ENCODE measurements at places on chromosomes 11 and 22. TPM values are rescaled to one million over a fixed set of nuclear protein-coding genes. Genes with fewer than 3 reads are reported as not detected.

The POU2AF1 gene
- total RNA-seq, result not detected

GRCh38 chr11:22851477-22851876 is 8.8 kb downstream of the CCDC179 start:
- no peaks in the 10 kb centered on the region for H3K36me3 ChIP-seq
- H3K4me3 ChIP-seq, result no peak overlapping the region
- H3K27me3 ChIP-seq, result no peaks in the 10 kb centered on the region
- no peak overlapping the region for H3K27ac ChIP-seq
- no peaks in the 10 kb centered on the region for H3K4me1 ChIP-seq

GRCh38 chr11:121930004-121930965 is 185.7 kb downstream of the BLID start:
- H3K36me3 ChIP-seq, result no peaks in the 10 kb centered on the region
- peaks cover 43% of the 10 kb centered on the region for H3K4me1 ChIP-seq
- H3K27ac ChIP-seq, result no peak overlapping the region
- H3K4me3 ChIP-seq, result peak overlapping the region; percentile 69

DNA sequence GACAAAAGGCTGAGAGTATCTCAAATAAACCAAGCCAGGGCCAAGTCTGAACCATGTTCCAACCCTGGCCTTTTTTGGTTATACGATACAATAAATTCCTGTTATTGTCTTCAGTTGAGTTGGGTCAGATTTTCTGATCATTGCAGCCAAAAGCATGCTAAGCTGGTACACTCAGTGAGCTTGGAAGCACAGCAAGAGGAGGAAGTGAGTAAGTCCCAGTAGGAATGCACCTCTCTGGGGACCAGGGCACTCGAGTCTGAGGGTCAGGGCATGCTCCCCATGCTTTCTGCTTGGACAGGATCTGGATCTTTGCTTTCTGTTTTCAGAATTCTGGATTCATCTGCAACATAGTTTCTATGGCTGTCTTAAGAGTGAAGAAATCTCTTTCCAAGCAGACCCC is 73.1 kb downstream of the TMPRSS5 start:
- no peak overlapping the region for H3K4me3 ChIP-seq
- H3K27me3 ChIP-seq, result 0 out of 2 replicates have a peak, but pooled peaks cover 6% of the 10 kb centered on the region
- DNase-seq, result no peak

- H3K4me1 ChIP-seq, result no peaks in the 10 kb centered on the region
- H3K27me3 ChIP-seq, result no peaks in the 10 kb centered on the region
- H3K36me3 ChIP-seq, result 0 out of 2 replicates have a peak, but pooled peaks cover 2% of the 10 kb centered on the region
- no peak overlapping the region for H3K4me3 ChIP-seq
- no peak overlapping the region for H3K27ac ChIP-seq
Observed at GRCh38 chr22:49687333-49687732, 140.3 kb downstream of the BRD1 start.

- H3K36me3 ChIP-seq, result no peaks in the 10 kb centered on the region
- no peak overlapping the region for H3K4me3 ChIP-seq
- no peaks in the 10 kb centered on the region for H3K4me1 ChIP-seq
Observed at GRCh38 chr22:49691256-49691655, 136.4 kb downstream of the BRD1 start.
